ENCODE measurements at places on chromosomes 6 and 20. TPM values are rescaled to one million over a fixed set of nuclear protein-coding genes. Genes with fewer than 3 reads are reported as not detected.

Gene AIF1
- total RNA-seq = 1.6 TPM

Gene CST7
- total RNA-seq = not detected

- peak; percentile 54 for DNase-seq
Observed at GRCh38 chr6:40419377-40419776, 167.8 kb downstream of the LRFN2 start.

- DNase-seq = no peak
Observed at GRCh38 chr6:136528477-136528876, 21.7 kb downstream of the MAP7 start.

Gene TNFRSF21
- 63.3 TPM for total RNA-seq

DNA sequence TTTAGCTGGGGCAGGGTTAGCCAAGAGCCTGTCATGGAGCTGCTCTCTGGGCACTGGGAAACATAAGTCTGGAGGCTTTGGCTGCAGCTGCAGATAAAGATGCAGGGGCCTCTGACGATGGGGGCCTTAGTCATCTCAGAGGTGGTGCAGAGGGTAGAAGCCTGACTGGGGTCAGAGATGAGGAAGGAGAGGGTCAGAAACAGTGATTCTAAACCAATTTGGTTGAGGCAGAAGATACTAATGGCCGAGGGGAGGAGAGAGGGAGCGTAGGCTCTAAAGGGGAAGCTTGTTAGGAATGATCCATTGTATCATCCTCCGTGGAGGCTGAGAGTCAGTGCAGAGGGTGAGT, 33.8 kb downstream of the PLEKHG1 start:
- no peak for DNase-seq

DNA sequence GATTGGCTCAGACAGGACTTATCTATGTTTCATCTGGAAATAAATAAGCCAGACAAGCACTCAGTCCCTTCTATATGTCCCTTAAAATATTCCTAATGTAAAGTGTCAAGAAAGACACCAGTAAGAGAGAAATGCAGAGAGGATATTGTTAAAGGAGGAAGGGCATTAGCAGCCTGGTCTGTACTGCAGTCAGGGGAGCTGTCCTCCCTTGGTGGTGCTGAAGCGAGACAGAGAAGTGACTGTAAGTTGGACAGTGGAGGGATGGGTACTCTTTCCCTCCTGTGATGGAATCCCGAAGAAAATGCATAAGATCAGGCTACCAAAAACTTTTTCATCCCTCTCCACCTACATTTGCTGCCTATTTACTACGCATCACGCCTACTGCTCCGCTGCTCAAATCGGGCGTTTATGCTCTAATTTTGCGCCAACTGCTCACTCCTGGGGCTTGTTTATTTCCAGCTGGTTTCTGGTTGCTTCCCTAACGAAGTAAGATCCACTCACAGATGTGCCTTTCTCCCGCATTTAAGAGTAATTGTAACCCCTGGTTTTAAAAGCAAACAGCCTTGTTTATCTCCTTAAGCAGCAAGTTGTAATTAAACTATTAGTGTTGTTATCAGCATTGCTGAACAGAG, 35.2 kb downstream of the PHACTR1 start:
- peak; percentile 92 for DNase-seq

DNA sequence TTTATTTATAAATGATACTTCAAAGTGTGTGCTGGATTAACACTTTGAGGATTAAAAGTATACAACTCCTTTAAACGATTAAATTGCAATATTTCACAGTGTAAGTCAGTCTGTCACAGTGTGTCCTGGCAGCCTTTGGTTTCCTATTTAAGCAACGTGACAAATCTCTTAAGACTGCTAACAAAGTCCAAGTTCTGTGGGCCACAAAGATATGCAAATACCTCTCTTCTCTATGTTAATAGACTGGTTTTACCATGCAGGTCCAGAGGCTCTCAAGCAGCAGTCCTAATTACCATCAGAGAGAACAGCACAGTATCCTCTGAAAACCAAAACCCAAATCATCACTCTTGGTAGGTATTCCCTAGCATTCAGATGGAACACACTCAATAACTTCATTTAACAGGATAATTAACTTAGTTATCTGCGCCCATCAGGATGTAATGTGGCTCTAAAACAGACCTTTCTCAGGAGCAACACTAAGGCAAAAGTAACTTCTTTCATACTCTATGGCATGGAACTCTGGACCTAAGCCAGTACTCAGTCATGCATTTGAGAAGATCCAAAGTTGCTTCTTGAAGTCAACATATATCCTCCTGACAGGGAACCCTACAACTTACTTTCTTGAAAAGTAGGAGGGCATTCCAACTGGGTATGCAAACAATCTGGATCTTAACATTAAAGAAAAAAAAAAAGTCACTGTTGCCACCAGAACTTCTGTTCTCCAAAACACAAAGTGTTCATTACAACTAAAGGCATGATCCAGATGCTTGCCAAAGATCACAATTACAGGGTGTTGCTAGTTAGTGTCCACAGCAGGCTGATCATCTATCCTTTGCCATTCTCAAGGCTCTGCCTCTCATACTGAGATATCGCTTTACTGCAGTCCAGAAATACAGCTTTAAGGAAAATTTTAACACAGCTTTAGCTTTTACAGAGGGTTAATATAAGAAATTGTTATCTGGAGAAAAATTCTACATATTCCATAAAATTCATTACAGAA, 53.2 kb downstream of the MAN1A1 start:
- no peak for DNase-seq

Gene FERMT1
- total RNA-seq = 2.5 TPM

- DNase-seq = no peak
Observed at GRCh38 chr6:28008053-28008452, 51.0 kb downstream of the OR2B6 start.

DNA sequence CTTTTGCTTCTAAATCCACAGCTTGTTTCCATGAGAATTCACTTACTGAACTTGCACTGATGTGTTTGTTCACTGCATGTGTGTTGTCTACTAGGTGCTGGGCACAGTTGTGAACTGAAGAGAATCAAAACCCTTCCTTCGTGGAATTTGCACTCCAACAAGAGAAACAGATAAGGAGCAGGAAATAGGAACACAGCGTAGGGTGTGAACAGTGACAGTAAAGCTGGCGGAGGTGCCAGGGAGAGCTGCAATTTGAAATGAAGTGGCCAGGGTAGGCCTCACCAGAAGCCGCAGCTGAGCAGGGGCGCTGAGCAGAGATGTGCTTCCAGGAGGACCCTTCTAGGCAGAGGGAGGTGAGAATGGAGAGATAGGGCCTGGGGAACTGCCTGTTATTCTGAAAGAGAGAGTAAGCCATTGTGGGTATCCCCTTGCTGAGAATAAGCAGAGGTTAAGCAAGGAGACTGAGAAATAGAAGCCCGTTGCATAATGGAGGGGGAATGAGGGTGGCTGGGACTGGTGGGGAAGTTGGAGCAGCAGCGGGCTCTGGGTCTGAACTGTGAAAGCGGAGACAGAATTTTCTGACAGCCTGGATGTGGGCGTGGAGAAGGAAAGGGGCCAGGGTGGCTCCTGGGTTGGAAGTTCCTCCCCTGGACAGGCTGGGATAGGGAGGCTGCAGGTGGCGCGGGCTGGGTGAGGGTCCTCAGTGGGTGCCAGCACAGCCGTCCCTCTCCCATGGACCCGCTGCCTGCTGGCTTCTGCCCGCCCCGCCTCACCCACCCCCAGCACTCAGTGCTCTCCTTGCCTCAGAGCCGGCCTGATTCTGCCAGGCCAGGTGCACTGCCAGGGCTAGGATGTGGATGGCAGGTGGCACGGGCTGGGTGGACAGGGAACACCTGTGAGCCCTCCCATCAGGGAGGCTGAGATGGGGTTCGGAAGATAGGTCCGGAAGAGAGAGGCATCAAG, 114.7 kb upstream of the AFDN start:
- DNase-seq = peak; percentile 35

Measured in endodermal cell (in vitro differentiated cells).